ENCODE measurements at places on chromosomes 4 and X.

DNA sequence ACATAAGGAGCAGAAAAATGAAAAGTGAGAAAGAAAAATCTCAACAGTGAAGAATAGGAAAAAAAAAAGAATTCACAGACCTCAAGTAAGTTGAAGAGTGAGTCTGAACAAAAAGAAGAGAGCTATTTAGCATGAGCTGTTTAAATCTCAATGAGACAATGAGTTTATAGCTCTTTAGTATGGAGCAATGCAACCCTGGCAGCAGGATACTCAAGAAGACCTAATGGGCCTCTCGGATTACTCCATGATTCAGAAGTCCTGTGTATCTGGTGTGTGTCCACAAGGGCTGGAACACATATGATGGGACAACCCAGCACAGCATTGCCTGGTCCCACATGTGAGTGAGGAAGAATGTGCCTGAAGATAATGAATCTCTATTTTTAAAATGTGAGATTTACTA lies 563.1 kb upstream of the INTU start:
- no peak for DNase-seq

- no peak for DNase-seq
These were observed 114.2 kb downstream of the CDS1 start for GRCh38 chr4:84697159-84697558.

DNA sequence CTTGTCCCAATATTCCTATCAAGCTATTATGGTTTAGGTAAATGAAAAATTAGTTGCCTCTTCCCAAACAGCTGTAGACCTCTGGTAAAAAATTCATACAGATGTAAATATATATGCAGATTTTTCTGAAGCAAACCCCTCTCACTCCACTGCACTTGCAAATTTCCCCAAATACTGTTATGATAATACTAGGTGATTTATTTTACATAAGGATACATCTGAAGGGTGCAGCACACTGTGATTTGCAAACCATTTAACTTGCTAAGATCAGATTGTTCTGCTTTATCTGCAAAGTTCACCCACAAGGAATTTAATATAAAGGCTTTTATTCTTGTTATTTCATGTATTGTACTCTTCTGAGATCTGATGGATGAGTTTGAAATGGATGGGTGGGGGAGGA lies 177.0 kb downstream of the GPAT3 start:
- peak; percentile 42 for DNase-seq

DNA sequence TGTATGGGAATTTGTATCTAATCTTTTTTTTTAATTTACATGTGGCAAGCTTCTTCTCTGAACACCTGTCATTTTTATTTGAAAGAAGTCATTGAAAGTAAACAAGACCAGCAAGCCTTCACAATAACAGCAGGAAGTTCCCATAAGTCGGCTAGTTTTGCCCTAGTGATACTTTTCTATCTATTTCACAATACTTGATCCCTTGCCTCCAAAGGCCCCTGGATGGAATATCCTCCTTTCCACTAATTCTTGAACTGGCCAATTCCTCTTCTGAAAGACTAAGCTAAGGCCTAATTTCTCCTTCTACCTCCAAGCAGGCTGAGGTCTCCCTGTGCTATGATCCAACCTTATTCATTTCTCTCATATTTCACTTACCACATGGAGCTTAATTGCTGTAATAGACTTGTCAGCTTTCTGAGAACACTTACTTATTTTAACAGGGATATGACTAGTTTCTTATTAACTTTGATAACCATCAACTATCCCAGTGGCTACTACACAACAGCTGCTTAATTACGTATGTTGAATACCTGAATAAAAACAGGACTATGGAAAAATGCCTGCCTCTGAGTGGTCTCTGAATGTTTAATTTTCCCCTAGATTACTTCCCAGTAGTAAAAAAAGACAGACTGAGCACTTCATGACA lies 194.2 kb downstream of the MAD2L1 start:
- peak; percentile 17 for DNase-seq

DNA sequence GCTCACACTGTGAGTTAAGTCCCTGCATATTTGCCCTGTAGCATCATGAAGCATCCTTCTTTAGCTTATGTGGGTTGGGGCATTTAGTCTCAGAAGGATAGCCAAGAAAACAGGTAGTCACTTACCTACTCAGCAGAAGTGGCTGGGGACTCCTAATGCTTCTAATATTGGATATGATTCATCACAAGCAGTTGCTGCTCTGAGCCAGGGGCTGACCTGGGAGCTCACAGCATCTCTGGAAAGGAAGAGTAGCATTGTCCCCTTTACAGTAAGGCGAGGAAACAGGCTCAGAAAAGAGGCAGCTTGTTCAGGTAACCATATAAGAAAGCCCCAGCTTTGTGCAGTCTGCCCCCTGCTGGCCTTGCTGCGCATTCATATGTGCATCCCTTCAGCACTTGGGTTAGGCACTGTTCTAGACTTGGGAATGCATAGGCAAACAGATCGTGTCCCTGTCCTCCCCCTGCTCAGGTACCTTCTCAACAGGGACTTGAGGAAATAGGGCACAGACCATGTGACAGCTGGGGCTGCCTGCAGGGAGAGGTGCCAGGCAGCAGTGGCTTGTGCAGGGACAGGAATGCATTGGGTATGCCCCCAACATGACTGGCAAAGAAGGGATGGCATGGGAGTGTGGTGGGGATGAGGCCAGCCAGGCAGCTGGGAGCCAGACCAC lies 35.7 kb upstream of the TBC1D14 start:
- peak; percentile 38 for DNase-seq

- DNase-seq = no peak
These were observed 113.0 kb downstream of the NHS start for GRCh38 chrX:17488036-17488435.

DNA sequence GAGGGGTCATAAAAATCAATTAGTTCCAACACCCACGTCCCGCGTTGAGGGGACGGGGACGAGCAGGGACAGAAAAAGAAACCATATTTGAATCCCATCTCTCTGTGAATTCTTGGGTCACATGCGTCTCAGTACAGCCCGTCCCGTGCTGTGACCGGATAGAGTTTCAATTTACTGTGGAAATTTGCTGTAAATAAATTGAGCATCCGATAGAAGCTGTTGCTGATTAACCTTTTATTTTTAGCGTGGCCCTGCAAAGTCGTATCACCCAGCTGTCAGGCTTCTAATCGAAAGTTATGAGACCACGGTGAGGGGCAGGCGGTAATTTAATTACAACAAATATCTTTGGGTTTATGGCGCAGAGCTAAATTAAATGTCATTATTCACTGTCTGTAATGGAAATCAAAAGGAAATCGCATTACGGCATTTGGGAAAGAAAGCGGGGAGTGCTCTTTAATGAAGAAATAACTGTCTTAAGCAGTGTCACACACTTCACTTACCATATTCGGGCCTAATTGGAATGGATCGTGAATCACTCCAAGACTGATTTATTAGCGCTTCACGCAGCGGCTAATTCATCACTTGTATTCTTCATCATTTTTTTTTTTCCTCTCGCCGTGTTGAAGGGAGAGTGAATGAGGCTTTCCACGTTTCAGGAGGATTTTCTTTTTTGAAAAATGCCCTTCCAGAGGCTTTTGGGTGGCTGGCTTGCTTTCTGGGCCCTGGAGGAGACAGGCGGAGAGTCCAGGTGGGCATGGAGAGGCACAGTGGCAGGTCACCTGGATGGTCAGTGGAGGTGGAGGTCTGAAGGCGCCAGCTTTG lies 7.3 kb downstream of the SHOX start:
- no peak for DNase-seq

- DNase-seq = no peak
These were observed 32.4 kb upstream of the PDLIM3 start for GRCh38 chr4:185567381-185568376.

- no peak for DNase-seq
These were observed 17.3 kb downstream of the CLCN4 start for GRCh38 chrX:10174051-10174450.

DNA sequence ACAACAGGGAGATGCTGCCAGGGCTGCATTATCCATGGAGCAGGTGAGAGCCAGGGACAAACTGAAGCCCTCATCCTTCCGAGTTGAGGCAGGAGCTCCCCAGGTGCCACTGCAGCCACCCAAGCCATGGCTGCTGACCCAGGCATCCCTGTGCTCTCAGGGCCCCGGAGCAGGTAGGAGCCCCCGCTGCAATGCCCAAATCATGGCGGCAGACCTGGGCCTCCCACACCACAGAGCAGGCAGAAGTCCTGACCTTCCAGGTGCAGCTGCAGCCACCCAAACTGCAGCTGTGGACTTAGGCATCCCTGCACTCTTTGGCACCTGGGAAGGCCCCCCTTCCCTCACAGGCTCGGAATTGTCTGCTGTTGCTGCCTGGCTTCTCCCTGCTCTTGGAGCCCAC lies 443.6 kb downstream of the ARAP2 start:
- no peak for DNase-seq

- DNase-seq = no peak
These were observed 30.1 kb upstream of the RBMX start for GRCh38 chrX:136910565-136911035.
